ENCODE measurements at places on chromosomes 1 and 21.

- no peak for ATAC-seq
These were observed 150.5 kb downstream of the PLPPR5 start for GRCh38 chr1:98854137-98854536.

DNA sequence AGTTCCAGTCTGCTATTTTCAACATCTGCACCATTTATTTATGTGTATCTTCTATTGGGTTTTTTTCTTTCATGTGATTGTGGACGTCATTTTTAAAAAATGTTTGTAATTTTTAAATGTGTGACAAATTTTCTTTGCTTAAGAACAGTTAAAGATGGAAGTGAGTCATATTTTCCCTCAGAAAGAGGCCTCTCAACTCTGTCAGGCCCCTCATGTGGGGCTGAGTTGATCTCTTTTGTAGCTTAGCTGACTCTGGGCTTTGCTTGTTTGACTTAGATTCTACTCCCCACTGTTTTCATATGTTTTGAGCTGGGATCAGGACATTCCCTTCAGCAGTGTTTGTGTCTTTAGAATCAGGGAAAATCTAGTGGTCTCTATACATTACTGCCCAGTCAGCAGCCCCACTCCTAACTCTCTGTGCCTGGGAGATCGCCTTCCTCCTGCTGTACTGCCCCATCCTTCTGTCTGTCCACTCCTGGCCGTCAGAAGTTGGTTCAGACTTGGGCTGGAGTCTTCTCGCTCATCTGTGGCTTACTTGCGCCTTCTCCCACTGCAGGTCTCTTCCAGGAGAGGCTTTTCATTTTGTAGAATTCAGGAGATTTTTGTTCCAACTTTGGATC lies 137.4 kb downstream of the DYRK1A start:
- ATAC-seq: no peak

DNA sequence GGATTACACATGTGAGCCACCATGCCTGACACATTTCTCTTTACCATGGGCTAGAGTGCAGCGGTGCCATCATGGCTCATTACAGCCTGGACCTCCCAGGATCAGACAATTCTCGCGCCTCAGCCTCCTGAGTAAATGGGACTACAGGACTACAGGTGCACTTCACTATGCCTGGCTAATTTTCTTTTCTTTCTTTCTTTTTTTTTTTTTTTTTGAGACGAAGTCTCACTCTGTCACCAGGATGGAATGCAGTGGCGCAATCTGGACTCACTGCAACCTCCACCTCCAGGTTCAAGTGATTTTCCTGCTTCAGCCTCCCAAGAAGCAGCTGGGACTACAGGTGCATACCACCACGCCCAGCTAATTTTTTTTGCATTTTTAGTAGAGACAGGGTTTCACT lies 14.8 kb upstream of the KIF1B start:
- ATAC-seq: peak; percentile 43

DNA sequence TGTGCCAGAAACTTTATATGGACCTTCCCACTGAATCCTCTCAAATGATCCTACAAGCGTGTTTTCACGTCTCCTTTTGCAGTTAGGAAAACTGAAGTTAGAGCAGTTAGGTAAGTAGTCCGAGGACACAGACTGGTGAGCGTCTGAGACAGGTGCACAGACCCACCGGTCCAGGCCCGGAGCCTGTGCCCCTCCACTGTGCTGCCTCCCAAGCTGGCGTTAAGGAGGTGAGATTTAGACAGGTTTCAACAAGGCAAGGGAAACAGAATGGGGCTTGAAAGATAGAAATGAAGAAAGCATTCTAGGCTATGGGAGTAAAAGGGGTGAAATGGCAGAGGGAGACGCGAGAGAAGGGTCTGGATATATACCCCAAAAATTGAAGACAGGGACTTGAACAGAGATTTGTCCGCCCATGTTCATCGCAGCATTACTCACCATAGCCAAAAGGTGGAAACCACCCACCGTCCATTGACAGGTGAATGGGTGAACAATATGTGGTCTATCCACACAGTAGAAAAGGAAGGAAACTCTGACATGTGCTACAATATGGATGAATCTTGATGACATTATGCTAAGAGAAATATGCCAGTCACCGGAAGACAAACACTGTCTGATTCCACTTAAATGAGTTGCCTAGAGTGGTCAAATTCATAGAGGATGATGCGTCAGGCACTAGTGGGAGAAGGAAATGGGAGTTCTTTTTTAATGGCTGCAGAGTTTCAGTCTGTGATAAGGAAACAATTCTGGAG lies 15.7 kb upstream of the PKP1 start:
- ATAC-seq: peak; percentile 21

DNA sequence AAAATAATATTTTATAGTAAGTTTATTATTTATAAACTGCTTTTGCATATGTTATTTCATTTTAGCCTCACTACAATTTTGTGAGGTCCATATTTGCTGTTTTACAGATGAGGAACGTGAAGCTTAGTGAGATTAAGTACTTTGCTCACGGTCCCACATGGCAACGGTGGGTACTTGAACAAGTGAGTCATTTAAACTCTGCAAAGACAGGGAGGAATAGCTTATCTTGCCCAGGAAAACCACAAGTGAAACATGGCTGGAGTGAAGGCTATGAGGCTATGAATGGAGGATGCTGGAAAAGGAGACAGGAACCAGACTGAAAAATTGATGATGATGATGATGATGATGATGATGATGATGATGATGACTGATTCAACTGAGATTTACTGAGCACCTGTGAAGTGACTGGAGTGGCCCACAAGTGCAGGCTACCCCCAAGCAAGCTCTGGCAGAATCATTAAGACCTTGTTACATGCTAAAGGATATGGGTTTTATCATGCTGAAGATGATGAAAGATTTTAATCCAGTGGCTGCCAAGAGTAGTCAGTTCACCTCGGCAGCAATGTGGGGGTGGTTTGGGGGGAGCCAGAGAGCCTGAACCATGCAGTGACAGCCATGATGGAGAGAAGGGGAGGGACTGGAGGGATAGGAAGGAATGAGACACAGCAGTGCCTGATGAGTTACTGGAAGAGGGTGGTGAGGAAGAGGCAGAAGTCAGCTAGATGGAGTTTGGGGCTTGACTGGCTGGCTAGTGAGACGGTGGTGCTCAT lies 1.4 kb upstream of the ABCA4 start:
- no peak for ATAC-seq

DNA sequence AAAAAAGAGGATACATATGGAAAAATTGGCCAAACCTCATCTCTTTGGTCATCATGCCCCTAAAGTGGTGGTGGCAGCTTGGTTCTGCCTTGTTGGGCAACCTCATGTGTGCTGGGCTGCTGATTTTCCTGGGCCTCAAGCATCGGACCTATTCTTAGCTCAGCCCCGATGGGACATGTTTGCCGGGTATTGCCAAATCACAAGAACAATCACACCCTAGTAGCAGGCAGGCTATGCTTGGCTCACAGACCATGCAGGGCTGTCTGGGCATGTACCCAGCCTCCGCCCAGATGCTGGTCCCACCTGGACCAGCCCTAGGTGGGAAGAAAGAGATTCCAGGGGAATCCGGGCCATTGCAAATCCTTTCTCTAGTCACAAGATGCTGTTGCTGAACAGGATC lies 189.4 kb upstream of the FGGY start:
- ATAC-seq: peak; percentile 99

DNA sequence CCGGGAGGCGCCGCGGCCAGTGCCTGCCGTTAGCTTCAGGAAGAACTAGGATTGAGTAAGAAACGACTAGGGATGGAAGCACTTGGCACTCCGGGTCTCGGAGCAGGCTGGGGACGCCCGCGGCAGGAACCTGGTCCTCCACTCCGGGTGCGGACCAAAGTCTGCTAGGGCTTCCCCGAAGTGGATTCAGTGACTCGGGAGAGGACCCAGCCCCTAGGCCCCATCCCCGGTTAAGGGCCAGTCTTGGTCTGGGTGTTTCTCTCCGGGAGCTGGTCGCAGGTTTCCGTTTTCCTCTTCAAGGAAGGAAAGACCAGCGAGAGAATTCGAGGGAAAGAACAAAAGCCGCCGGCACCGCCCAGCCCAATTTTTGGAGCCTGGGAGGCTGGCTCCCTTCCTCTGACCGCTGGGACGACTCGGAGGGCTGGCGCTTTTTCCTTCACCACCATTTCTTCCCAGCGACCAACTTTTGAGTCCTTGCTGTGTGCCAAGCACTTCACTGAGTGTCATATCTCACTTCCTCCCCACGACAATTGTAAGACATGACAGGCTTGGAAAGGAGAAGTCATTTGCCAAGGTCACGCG lies 16.8 kb upstream of the STMN1 start:
- ATAC-seq: peak; percentile 55

DNA sequence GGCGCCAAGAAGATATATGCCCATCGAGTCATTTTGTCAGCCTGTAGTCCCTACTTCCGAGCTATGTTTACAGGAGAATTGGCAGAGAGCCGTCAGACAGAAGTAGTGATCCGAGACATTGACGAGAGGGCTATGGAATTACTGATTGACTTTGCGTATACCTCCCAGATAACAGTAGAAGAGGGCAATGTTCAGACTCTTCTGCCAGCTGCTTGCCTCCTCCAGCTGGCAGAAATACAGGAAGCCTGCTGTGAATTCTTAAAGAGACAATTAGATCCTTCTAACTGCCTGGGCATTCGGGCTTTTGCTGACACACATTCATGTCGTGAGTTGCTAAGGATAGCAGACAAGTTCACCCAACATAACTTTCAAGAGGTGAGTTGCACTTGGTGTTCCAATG lies 19.1 kb downstream of the KLHL20 start:
- ATAC-seq: no peak

DNA sequence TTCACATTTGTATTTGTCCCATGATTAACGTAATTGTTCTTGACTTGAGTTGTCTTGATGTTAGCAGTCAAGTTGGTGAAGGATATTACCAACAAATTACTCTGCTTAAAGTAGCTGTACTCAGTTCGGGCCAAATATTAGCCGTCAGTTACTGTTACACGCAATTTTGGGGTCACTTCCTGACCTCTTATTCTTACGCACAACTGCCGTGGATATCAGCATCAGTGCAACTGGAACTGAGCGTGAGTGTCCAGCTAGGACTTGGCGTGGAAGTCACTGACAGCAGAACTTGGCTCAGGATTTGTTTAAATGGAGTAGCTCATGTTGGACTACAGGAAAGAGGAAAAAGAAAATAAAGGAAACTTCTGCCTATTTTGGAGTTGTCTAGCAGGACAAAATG lies 56.4 kb downstream of the ADAMTS1 start:
- ATAC-seq: no peak

DNA sequence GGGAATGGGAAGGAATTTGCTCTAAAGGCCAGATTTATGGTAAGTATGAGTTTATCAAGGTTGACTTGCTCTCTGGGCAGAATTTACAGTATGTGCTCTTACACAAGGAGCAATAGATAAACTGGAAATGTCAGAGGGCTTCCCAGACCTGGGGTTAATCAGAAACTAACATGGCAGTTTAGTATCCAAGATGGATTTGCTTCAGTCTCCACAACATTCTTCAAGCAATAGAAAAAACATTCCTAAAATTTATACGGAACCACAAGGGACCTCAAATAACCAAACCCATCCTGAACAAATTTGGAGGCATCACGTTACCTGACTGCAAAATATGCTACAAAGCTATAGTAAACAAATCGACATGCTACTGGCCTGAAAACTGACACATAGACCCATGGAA lies 606.7 kb upstream of the CHRM3 start:
- no peak for ATAC-seq

GRCh38 chr1:188641566-188642211 lies 1812.9 kb downstream of the PLA2G4A start:
- no peak for ATAC-seq

GRCh38 chr1:45569962-45570581 lies 13.8 kb upstream of the NASP start:
- ATAC-seq: peak; percentile 87

DNA sequence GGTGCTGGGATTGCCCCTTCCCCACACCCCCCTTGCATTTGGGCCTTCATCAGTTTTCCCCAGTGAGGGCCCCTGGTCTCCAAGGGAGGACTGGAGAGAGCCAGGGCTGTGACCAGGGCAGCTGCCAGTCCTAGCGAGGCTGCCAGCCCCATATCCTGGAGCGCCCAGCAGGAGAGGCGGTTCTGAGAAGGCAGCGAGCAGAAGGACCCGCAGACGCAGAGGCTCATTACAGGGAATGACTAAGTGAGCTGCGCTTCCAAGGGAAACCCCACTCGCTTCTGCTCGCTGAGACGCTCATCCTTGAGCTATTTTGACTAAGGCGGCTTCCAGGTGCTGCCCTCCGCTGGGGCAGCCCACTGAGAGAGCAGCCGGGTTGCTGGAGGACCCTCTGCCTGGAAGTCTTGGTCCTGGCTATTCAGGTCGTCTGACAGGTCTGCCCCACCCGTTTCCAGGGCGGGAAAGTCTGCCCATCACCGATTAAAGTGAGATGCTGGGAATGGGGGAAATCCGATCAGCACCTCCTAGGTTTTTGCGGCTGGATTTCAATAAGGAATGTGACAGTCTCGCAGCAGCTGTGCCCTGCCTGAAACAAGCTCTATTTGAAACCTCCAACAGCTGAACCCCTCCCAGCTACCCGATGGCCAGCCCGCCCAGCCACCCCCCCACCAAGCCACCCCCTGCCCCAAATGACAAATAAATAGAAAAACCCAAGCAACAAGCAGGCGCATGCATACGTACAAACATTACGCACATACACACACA lies 2.8 kb downstream of the KCNN3 start:
- ATAC-seq: peak; percentile 36

DNA sequence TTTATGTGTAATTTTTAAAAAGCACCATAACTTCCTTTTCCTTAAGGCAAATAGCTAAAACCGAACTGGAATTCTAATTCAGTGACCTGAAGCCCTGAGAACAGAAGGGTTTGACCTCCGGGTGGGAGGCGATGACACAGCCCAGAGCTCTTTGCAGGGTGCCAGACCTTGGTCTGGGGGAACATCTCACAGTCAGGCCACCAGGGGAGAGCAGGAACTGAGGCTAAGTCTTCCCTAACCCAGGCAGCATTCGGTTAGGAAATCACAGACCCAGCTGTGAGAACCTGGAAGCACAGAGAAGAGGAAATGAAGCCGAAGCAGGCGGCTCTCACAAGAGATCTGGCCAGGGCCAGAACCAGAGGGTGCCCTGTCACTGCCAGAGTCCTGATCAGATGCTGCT lies 444.8 kb downstream of the TTLL7 start:
- no peak for ATAC-seq

GRCh38 chr1:156146769-156147405 lies 6.5 kb upstream of the SEMA4A start:
- peak; percentile 1 for ATAC-seq

GRCh38 chr1:233386336-233386735 lies 58.8 kb downstream of the MAP3K21 start:
- peak; percentile 63 for ATAC-seq

- no peak for ATAC-seq
These were observed 83.3 kb downstream of the DISP1 start for GRCh38 chr1:222898191-222898527.

GRCh38 chr1:3579626-3580025 lies 31.7 kb downstream of the MEGF6 start:
- ATAC-seq: no peak

DNA sequence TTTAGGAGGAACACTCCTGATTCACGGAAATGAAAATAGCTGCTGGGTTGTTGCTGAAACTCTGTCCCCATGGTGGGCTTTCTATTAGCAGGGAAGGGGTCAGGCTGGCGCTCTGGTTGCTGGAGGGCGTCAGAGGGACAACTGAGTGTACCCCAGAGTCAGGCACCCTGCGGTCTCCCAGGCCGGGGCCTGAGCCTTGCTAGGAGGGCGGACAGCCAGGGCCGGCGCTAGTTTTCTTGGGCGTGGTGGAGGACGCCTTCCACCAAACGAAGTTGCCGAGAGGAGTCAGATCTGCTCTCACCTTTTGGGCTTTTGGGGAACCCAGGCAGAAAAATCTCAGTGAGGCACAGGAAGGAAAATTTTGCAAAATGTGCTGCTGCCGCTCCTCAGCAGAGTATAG lies 54.8 kb downstream of the NGF start:
- no peak for ATAC-seq

- peak; percentile 23 for ATAC-seq
These were observed 6.4 kb downstream of the TRIM63 start for GRCh38 chr1:26060832-26061574.

- no peak for ATAC-seq
These were observed 45.1 kb downstream of the DPT start for GRCh38 chr1:168683871-168684270.

Data from esophagus mucosa (tissue), 1 donor.